ENCODE measurements at places on chromosomes 6 and 20.

DNA sequence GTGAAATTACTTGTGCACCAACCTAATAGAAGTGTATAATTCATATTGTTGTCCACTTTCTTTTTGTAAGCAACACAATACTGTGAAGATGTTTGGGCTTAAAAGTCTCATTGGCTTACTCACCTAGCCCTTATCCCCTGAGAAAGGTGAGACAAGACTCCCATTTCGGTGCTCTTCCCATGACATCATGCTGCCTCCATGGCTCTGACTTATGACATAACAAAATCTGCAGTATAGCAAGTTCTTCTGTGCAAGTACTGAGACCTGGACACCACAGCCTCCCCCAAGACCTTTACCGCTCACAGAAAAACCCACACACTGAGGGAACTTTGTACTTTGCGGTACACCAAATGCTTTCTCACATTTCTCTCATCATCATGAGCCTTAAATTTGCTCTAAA lies 50.5 kb downstream of the HAO1 start:
- DNase-seq = no peak

DNA sequence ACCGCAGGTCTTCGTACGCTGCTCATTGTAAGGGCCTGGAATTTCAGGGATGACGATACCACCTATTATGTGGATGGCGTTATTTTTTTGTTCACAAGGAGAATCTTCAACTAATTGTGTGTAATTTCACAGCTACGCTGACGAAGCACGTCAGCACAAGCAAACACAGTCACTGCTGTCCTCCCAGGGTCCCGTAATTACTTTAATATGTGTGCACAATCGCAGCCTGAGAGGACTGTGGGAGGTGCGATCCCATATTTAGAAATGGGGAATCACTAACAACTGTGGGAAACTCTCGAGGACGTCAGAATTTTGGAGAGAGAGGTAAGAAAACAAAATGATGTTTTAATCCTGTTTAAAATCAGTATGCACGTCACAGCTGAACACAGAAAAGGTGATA lies 40.2 kb upstream of the DACT2 start:
- no peak for DNase-seq

DNA sequence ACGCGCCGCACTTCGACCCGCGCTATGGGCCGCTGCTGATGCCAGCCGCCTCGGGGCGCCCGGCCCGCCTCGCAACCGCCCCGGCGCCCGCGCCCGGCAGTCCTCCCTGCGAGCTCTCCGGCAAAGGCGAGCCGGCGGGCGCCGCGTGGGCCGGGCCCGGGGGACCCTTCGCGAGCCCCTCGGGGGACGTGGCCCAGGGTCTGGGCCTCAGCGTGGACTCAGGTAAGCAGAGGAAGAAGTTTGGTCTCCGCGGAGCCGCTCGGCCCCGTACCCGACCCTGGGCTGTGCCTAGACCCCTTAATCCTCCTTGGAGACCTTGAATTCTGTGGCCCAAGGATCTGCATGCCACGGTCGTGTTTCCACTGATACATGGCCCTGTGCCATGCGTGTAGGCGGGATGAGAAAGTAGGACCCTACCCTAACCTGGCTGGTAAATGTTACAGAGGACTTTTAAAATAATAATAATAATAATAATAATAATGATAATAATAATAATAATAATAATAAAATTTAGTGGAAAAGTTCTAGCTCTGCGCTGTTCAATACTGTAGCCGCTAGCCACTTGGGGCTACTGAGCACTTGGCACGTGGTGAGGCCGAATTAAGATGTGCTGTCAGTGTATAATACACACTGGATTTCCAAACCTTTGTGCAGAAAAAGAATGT lies 5.6 kb downstream of the VGLL2 start:
- DNase-seq = no peak

DNA sequence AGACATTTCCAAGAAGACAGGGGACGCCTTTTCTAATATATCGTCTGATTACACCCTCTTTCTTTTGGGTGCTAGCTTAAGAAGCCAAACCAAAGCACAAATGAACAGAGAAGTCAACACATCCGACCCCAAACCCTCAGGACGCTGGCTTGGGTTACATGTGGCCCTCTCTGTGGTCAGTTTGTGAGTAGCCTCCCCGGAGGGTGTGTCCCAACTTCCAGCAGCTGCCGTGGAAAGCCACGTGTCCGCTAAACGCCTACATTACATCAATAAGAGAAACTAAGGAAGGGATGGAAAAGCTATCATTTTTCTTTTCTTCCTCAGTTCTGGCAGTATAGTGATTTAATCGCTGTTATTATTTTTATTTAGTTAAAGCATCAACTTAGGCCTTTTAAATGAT lies 487 bp upstream of the BMP6 start:
- DNase-seq = no peak

GRCh38 chr20:54133434-54134427 lies 40.1 kb downstream of the CYP24A1 start:
- no peak for DNase-seq

- DNase-seq = no peak
These were observed 127.6 kb downstream of the MAP3K7 start for GRCh38 chr6:90459225-90459758.

- DNase-seq = no peak
These were observed 2.7 kb upstream of the MAFB start for GRCh38 chr20:40691566-40692239.

All from GM04503 (cell line).